Stimulated activated CD4-positive, alpha-beta T cell treated with anti-CD3 and anti-CD28 coated beads, TNF-alpha, amount 100 ng/mL, for 1 hour (primary cell): ENCODE measurements at places on chromosomes 7 and 10.

- no peak for DNase-seq
Measured at GRCh38 chr7:33563651-33564050, 341.7 kb upstream of the BMPER start.

- DNase-seq: no peak
Measured at GRCh38 chr10:125334545-125334944, 174.2 kb upstream of the CTBP2 start.

DNA sequence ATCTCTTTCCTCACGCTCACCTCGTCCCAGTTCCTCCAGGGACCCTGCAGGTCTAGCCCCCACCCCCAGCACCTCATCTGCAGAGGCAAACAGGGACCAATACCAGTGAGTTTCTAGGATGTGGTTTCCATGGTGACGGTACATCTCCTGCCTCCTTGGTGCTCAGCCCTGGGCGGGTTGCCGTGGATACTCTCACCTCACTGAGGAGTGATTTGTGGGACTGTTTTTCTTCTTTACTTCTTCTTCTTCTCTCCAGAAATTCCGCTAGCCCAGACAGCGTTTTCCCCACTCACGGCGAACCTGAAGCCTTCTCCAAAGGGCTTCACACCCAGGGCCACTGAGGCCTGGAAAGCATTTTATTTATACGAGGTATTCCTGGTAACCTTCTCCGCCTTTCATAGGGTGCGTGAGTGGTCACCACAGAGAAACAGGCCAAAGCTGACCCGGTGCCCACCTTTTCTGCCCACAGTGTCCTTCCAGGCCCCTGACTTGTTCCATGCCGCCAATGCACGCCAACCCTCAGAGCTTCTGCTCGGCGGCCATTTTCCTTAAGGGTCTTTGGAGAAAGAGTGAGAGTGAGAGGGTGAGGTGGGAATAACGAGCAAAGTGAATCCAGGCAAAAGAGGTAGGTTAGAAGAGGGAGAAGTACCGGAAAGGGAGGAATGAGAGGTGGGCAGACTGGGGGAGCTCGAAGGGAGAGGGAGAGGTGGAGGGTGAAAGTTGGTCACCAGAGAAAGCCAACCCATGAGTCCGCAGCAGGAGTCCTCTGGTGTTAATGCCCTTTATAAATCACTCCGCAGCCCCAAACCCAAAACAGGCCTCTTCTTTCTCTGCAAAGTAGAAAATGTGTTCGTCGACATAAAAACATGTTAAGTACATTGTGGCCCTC lies 15.5 kb downstream of the FAM241B start:
- no peak for DNase-seq

- DNase-seq: no peak
Measured at GRCh38 chr10:130515670-130516069, 379.5 kb downstream of the GLRX3 start.

GRCh38 chr10:108957681-108958080 lies 965.6 kb downstream of the XPNPEP1 start:
- no peak for DNase-seq

GRCh38 chr7:101701153-101701794 lies 72.2 kb upstream of the MYL10 start:
- no peak for DNase-seq

DNA sequence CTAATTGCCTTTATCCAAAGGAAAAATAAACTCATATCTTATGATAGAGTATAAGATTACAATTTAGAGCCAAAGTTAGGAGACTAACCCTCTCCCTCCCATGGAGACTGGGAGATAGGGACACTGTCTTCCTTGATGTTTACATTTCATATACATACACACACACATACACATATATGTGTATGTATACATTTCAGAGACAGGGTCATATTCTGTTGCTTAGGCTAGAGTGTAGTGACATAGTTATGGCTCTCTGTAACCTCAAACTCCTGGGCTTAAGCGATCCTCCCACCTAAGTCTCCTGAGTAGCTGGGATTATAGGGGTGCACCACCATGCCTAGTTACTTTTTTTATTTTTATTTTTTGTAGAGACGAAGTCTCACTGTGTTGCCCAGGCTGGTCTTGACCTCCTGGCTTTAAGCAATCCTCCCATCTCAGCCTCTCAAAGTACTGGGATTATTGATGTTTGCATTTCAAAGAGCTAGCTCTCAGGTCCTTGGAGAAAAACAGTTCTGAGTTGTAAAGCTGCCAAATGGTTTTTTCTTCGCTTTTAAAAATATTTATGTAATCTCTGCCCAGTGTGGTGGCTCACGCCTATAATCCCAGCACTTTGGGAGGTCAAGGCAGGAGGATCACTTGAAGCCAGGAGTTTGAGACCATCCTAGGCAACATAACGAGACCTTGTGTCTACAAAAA lies 8.1 kb upstream of the REPIN1 start:
- no peak for DNase-seq

DNA sequence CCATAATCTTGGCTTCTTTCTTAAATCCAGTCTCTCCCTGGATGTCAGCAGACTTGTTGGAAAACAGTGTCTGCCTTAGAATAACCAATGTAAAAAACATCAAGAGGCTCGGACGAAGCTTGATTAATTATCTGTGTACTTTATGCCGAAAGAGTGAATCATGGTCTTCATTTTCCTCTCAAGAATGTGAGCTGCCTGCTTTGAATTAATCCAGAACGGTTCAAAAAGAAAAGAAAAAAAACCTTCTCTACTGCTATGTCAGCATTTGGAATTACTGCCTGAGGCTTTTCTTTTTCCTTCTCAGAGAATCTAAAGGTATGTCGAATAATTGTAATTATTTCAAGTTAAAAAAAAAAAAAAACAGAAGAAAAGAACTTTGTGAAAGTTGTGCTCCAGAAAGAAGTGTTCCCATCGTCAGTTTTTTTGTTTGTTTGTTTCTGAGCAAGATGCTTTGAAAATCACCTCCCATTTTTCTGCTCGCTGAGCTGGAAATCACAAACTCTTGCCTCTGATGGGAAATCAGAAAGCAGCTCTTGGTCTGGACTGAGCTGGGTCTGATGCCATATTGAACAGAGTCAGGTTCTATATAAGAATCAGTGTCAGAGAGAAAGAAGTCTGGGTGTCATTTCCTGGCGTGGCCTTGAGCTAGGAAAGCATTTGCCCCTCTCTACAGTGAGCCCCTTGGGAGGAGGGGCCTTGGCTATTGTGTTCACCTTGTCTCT lies 20.2 kb downstream of the PLPP4 start:
- DNase-seq: no peak

DNA sequence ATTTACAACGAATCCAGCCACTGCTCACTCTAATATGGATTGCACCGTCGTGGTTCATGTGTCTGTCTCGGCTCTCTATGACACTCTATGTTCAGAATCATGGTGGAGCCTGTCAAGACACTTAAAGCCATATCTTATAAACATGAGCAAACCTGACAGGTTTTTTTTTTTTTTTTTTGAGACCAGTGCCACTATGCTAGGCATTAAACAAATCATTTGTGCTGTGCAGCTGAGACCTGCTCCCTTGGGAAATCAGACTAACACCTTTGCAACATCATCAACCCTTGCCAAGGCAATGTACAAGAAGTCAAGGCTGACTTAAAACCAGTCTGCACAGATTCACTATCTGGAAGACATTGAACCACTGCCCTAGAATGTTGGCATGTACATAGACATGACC lies 181.2 kb upstream of the ANK3 start:
- DNase-seq: no peak

DNA sequence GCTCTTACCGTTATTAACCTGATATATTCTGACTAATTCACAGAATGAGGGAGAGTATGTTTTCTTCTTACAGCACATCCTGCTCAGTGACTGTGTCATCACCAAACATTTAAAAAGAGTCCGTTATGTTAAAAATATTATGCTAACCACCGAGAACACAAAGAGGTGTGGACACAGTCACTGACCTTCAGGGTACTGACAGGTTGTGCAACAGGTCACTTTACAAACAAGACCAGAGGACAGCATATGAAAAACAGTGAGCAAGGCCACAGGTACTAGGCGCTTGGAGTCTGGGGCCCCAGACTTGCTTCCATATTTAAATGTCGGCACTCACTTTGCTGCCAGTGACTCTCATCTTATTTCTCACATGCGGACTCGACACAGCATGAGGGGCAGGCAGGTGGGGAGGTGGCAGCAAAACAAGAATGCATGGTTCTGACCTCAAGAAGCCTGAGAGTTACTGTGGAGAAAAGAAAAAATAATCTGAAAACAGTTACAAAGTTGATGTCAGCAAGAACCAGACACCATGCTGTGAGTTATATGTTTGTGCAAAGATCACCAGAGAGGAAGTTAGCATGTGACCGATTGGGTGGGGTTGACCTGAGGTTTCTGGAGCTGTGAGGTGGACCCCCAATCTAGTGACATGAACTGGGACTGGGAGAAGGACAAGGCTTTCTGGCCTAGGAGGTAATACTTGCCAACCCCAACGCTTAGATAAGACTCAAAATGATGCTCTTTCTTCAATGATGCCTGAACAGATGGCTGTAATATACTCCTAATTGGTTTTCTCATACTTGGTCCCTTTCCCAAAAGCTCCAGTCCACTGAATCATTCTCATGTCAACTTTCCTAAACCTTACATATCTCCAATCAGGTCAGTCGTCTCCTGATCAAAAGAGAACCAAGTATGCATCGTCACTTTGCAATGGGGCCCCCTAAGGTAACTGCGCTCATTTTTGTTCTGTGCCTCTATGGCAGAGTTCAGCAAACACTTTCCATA lies 102.4 kb downstream of the HIPK2 start:
- no peak for DNase-seq
